ENCODE measurements at places on chromosomes 4 and X. TPM values are rescaled to one million over a fixed set of nuclear protein-coding genes. Genes with fewer than 3 reads are reported as not detected.

DGKQ gene
- polyA plus RNA-seq: 3.5 TPM

PCDH7 gene
- polyA plus RNA-seq: not detected

TEX13C gene
- polyA plus RNA-seq: not detected

CT45A5 gene
- polyA plus RNA-seq: not detected

MAGEB17 gene
- polyA plus RNA-seq: 0.26 TPM

TEX13B gene
- not detected for polyA plus RNA-seq

PPP2R3B gene
- polyA plus RNA-seq: 9.2 TPM

PDGFC gene
- not detected for polyA plus RNA-seq

DRD5 gene
- not detected for polyA plus RNA-seq

HPGDS gene
- polyA plus RNA-seq: not detected

PPP4R3C gene
- polyA plus RNA-seq: not detected

MGARP gene
- polyA plus RNA-seq: 0.19 TPM

NPY2R gene
- polyA plus RNA-seq: not detected

ETDA gene
- not detected for polyA plus RNA-seq

ZFP92 gene
- polyA plus RNA-seq: 0.21 TPM

ADAMTS3 gene
- polyA plus RNA-seq: not detected

CT45A9 gene
- polyA plus RNA-seq: not detected

SSX3 gene
- not detected for polyA plus RNA-seq

MND1 gene
- polyA plus RNA-seq: not detected

UGT2B17 gene
- 3.6 TPM for polyA plus RNA-seq

MMAA gene
- 7.4 TPM for polyA plus RNA-seq

SEPTIN6 gene
- polyA plus RNA-seq: 241 TPM

SUPT20HL2 gene
- not detected for polyA plus RNA-seq

FDCSP gene
- not detected for polyA plus RNA-seq

TAPT1 gene
- 21.8 TPM for polyA plus RNA-seq

USP26 gene
- polyA plus RNA-seq: not detected

TENM3 gene
- polyA plus RNA-seq: not detected

RHOXF2 gene
- not detected for polyA plus RNA-seq

FAM47A gene
- polyA plus RNA-seq: not detected

SATL1 gene
- polyA plus RNA-seq: 0.05 TPM

PAK3 gene
- polyA plus RNA-seq: 0.19 TPM

GPR50 gene
- not detected for polyA plus RNA-seq

AMBN gene
- not detected for polyA plus RNA-seq

CXCL6 gene
- not detected for polyA plus RNA-seq

ZAR1 gene
- not detected for polyA plus RNA-seq

SH3D19 gene
- polyA plus RNA-seq: 0.10 TPM

JADE3 gene
- 3.5 TPM for polyA plus RNA-seq

PRR32 gene
- polyA plus RNA-seq: not detected

LNX1 gene
- polyA plus RNA-seq: 0.53 TPM

BMP15 gene
- not detected for polyA plus RNA-seq

SPANXN4 gene
- not detected for polyA plus RNA-seq

C4orf50 gene
- not detected for polyA plus RNA-seq

DDIT4L gene
- not detected for polyA plus RNA-seq

EBP gene
- polyA plus RNA-seq: 61.2 TPM

PAGE2 gene
- polyA plus RNA-seq: not detected

CHRDL1 gene
- not detected for polyA plus RNA-seq

RGN gene
- not detected for polyA plus RNA-seq

MGAT4D gene
- polyA plus RNA-seq: not detected

FAM156A gene
- 3.8 TPM for polyA plus RNA-seq

NOX1 gene
- polyA plus RNA-seq: not detected

PHEX gene
- polyA plus RNA-seq: 0.11 TPM

NPNT gene
- polyA plus RNA-seq: not detected

TMEM271 gene
- polyA plus RNA-seq: not detected

GYG2 gene
- not detected for polyA plus RNA-seq

Data from IgD-negative memory B cell (primary cell).